Stimulated activated CD4-positive, alpha-beta T cell treated with anti-CD3 and anti-CD28 coated beads, Interleukin-2, amount 100 ng/mL, for 4 hours (primary cell): ENCODE measurements at places on chromosomes 1 and 21.

GRCh38 chr1:8370905-8371315 lies 53.0 kb downstream of the SLC45A1 start:
- no peak for DNase-seq

GRCh38 chr1:40151457-40152079 lies 9.6 kb upstream of the RLF start:
- DNase-seq, result no peak

- no peak for DNase-seq
Observed at GRCh38 chr1:31224068-31224467, 15.6 kb downstream of the NKAIN1 start.

GRCh38 chr1:38283696-38284470 lies 237.3 kb upstream of the POU3F1 start:
- DNase-seq, result no peak

- no peak for DNase-seq
Observed at GRCh38 chr1:67559222-67559700, 125.7 kb upstream of the GADD45A start.

- no peak for DNase-seq
Observed at GRCh38 chr1:78369546-78369945, 121.2 kb upstream of the PTGFR start.

GRCh38 chr1:65896721-65897120 lies 104.0 kb downstream of the PDE4B start:
- DNase-seq, result no peak

GRCh38 chr1:186255266-186255665 lies 119.8 kb downstream of the TPR start:
- DNase-seq, result no peak

DNA sequence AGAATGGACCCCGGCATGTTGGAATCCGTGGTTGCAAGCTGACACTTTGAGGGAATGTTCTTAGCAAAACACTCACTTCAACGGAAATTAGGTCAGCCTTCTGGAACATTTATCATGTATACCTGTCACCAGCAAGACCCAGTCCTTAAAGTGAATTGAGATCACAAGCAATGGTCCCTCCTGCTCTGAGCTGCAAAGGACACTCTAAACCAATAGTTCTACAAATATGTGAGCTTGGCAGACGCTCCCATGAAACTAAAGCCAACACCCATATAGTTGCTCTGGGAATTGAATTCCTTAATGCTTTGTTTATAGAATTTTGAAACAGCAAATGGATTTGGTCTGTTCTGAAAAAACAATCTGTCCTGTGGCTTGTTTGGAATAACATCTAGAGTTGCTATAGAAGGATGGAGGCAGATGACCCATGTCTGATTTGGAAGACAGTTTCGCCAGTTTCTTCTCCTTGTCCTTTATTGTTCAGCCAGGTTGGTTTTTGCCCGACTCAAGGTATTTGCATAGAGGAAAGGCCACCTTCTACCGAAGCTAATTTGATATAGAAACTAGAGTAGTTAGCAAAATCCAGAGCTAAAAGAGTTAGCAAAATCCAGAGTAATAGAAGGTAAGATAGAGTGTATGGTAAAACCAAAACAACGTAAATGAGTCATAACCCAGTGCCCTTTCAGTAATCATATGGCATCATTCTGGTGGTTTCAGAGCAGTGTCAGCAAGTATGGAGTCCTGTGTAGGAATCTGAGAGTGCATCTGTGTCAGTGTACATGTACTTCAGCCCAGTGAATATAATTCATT lies 236.2 kb downstream of the NFIA start:
- DNase-seq, result no peak

DNA sequence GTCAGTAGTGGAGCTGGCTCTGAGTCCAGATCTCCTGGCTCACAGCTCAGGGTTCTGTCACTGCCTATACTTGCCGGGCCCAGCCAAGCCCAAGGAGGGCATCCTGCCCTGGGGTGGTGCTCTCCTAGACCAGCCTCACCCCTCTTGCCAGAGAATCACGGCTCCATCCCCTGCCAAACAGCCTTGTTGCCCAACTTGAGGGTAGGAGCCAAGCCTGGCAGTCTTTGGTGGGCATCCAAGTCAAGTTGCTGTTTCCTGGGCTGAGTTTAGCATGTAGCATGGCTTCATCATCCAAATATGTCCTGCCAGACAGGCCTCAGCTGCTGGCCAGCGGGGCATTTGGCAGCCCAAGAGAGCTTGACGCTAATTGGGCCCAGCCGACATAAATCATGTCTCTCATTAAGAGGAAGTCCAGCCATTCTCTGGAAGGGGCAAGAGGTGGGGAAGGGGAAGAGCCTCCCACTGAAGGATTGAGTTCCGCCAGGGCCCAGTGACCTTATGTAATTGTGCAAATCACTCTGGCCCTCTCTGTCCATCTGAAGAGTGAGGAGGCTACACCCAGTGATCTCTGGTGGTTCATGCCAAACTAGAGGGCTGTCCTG lies 22.6 kb upstream of the TRABD2B start:
- no peak for DNase-seq

DNA sequence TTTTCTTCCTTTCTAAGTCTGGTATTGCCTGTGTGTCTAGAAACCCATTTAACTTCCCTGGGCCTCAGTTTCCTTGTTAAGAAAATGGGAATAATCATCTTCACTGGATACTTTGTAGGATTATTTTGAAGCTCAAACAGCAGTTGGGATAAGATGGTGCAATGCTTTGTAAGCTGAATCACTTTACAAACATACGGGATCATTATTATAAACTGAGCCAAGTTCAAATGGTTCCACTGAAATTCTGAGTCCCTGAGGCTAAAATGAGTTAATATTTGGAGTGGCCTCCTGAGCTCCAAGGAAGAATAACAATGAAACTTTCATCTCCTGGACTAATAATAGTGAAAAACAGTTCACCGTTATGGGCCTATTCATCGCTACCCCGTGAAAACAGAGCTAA lies 388.0 kb downstream of the PLPP3 start:
- DNase-seq, result no peak

GRCh38 chr1:48003741-48004531 lies 6.8 kb upstream of the TRABD2B start:
- DNase-seq, result no peak

DNA sequence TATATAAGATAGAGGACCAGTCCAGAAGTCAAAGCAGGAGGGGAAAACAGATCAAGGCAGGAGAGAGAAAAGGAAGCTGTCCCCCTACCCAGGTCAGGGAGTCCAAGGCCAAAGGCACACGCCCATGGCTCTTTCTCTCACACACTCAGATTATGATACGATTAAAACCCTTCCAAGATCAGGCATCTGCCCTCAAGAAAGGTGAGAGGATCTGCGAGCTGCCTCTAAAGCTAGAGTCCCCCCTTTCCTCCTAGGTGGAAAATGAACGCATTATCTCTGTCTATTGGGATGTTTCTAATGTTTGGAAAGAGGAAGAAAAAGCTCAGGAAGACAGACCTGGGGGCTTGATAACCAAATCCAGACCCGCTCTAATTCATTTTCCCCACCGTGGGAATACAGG lies 7.6 kb downstream of the PAFAH2 start:
- DNase-seq, result no peak

DNA sequence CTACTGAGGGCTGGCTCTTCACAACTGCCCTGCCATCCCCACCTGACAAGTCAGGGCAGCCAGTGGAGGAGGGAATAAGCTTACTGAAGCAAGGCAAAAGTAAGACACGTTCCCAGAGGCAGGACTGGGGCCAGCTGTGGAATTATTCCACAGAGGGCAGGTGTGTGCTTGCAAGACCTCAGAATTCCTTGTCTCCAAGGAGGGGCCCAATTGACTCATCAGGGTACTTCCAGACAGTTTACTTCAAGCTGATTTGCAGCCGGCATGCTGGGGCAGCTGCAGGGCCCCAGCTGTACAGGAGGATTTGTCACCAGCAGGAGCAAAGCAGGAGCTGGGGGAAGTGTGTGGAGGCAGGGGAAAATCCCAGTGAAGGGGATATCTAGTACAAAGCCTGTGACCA lies 167.5 kb upstream of the CAMK1G start:
- DNase-seq, result no peak

DNA sequence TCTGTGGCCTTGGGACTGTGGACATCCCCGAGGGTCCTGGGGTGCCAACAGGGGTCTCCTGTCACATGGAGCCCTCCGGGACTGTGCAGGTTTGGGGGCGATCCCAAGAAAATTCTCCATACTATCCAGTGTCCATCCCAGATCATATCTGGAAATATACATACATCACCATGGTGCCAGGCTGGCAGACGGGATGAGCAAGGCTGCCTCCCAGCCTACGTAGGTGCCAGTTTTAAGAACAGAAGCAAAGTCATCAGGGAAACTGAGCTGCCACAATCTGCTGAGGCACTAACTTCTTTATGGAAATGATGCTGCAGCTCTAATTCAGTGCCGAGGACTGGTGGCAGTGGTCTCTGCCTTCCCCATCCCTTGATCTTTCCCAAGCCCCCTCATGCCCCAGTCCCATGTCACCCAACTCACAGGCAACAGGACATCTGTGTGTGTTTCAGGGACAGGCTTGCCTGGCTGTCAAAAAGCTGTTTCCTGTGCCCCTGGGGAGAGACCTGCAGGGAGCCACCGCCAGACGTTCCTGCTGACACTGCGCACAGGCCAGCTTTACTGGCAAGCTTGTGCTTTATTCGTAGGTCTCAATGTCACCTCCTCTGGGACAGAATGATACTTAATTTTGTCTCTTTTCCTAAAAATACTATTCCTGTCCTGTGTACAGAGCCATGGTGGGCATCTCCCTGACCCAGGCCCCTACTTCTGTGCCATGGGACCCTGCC lies 15.5 kb downstream of the TEX35 start:
- DNase-seq, result no peak

- no peak for DNase-seq
Observed at GRCh38 chr1:108814343-108815125, 42.4 kb downstream of the AKNAD1 start.

DNA sequence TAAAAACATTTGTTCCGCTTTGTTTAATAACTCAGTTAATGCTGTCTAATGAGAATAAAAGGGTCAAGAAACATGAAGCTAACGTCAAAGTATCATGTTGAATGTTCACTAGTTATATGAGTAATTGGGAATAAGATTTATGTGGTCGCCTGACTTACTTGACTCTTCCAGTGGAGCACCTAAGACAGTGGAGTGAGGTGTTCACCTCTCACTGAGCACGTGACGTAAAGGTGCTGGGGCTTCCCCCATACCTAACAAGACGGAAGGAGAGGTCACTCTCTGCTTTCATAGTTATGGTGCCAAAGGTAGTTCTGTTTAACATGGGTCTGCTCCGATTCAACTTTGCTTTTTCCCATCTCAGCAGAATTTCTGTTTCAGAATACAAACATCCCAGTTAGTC lies 686 bp downstream of the KMO start:
- no peak for DNase-seq

GRCh38 chr1:211968200-211968834 lies 67.0 kb downstream of the INTS7 start:
- DNase-seq, result no peak

DNA sequence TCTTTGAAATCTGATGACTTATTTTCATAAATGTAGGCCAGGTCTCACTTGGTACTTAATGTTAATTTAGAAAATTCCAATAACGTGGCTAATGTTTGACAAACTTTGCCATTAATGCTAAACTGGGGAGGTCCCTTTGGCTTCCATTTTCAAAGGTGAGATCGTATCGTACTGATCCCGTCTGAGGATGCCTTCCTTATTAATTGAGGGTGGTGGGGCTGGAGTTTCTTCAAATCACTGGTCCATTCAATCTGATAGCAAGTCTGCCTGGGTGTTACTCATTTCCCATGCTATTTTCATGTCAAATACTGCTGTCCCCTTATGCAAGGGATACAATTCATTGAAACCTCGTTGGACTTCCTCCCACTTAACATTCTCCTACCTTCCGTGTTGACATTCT lies 327.1 kb downstream of the DISC1 start:
- DNase-seq, result no peak

DNA sequence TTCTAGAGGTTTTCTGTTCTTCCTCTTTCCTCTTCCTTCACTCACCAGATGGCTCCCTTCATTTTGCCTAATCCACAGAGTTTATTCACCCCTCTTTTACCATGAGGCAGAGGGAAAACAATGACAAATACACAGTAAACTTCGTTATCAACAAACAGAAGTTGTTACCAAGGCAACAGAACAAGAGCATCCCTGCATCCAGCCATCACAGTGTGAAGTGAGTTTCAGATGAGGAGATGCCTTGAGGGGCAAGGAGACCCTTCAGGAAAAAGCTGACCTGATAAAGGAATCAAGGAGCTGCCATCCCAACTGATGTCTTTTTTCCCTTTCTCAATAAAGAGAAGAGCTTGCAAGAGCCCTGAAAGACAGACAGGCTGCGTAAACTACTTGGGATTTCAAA lies 195.3 kb downstream of the BRINP2 start:
- no peak for DNase-seq

GRCh38 chr1:46512135-46512791 lies 22.6 kb downstream of the DMBX1 start:
- no peak for DNase-seq

- DNase-seq, result no peak
Observed at GRCh38 chr1:85135392-85135798, 65.4 kb downstream of the SYDE2 start.

GRCh38 chr1:30250984-30251850 lies 472.2 kb downstream of the MATN1 start:
- no peak for DNase-seq

DNA sequence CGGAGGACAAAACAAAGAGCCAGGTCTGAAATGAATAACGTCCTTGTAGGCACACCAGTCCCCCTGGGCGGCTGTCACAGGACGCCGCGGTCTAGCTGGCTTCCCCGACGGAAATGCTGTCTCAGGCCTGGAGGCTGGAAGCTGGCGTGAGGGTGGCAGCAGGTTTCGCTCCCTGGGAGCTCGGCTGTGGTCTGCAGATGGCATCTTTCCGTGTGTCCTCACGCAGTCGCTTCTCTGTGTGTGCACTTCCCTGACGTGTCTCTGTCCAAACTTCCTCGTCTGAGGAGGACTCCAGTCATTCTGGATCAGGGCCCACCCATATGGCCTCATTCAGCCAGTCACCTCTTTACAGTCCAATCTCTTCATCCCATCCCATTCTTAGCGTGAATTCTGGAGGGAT lies 14.2 kb downstream of the TNFRSF14 start:
- DNase-seq, result no peak

DNA sequence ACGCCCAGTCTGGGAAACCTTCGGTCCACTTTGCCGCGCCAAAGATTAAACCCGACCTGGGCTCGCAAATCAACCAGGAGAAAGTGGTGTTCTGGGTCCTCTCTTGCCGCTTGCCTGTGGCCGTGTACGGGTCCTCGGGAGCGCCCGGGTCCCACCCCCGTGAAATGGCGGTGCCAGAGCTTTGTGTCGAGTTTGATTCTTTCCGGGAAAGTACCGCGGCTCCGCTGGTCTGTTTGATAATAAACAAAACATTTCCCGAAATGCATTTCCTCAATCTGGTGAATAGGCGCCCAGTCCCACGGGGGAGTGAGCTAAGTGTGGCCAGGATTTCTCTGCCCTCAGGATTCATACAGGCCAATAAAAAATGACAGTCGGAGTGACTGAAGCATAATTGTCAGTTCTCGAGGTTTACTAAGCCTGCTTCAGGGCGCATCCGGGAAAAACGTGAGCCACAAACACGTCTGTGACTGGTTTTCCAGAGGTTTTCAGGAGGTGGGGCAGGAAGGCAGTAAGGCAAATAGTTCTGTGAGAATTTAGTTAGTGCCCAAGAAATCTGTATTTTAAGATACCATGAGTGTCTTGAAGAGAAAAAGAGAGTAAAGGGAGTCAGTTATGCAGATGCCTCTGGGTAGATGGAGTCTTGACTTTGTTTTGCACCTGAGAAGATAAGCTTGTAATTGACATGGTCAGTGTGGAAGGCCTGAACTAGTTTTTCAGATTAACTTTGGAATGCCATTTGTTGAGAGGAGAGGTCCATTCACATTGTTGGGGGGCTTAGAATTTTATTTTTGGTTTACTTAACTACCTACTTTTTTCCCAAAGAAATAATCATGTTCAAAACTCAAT lies 675 bp downstream of the IFNAR1 start:
- DNase-seq, result peak; percentile 56
